ENCODE measurements at places on chromosomes 5 and 9. TPM values are rescaled to one million over a fixed set of nuclear protein-coding genes. Genes with fewer than 3 reads are reported as not detected.
A peak's percentile ranks its signal among the peaks of the same experiment; 100 is the strongest.

The GPX8 gene
- total RNA-seq, result 28.0 TPM

The TAF11L9 gene
- total RNA-seq, result not detected

The HEMGN gene
- total RNA-seq, result 0.15 TPM

DNA sequence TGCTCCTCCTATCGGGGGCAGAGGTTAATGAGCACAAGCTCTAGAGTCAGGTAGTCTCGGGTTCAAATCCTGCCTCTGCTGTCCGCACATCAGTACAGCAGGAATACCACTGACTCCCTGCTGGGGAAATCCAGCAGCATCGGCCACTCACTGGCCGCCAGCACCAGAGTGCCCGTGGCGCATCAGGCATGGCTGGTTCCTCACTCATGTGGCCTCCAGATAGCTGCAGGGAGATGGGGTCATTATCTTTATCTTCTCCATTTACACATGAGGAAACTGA is 137.6 kb upstream of the COL5A1 start:
- no peaks in the 10 kb centered on the region for H3K4me1 ChIP-seq
- no peak overlapping the region for H3K27ac ChIP-seq
- H3K4me3 ChIP-seq, result no peak overlapping the region
- H3K27me3 ChIP-seq, result peaks cover 47% of the 10 kb centered on the region

GRCh38 chr9:109166771-109167601 is at the start of gene FRRS1L:
Gene FRRS1L, minus strand, starts transcription at chr9:109167249. Its CDS starts 111 bp downstream, at chr9:109167138.
- H3K4me3 ChIP-seq, result no peak within 1 kb of the TSS
- H3K27ac ChIP-seq, result no peak within 1 kb of the TSS
- no peaks in the 10 kb centered on the region for H3K36me3 ChIP-seq
- peaks cover 16% of the 10 kb centered on the region for H3K27me3 ChIP-seq
- DNase-seq, result no peak
- H3K4me1 ChIP-seq, result no peaks in the 10 kb centered on the region

DNA sequence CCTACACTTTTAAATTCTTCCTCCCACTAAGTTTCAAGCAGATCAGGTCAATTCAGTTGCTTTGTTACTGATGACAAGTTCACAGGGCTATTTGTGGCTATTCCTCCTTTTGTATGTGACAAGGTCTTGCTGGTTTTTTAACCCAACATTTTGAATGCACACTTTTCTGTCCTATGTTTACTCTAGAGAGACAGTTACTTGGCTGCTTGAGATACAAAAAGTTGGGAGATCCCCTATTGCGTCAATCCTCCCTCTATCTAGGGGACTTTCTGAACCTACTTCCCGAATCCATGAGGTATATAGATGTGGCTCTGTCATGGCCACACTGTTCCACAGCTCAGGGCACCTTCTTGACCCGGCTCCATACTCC is 386.7 kb downstream of the NTRK2 start:
- H3K27me3 ChIP-seq, result no peaks in the 10 kb centered on the region
- no peaks in the 10 kb centered on the region for H3K36me3 ChIP-seq
- no peaks in the 10 kb centered on the region for H3K4me1 ChIP-seq
- DNase-seq, result no peak
- no peak overlapping the region for H3K27ac ChIP-seq

DNA sequence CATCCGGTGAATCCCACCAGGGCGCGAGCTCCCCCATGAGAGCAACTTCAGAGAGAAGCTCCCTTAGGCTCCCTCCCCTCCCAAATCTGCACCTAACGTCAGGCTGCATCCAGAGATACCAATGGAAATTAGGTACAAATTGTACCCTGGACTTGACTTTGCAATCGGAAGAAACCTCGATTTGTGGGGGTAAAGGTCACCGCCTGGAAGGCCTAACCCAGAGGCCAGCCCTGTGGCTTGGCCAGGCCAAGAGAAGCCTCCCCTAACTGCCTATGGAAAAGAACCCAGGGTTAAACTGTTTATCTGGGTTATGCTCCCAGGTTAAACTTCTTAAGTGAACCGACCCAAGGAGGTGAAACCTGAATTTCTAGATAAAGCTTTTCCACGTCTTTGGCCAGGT is 80.4 kb downstream of the GTF3C4 start:
- H3K4me3 ChIP-seq, result no peak overlapping the region
- no peak overlapping the region for H3K27ac ChIP-seq
- H3K4me1 ChIP-seq, result no peaks in the 10 kb centered on the region
- no peaks in the 10 kb centered on the region for H3K27me3 ChIP-seq
- no peak for DNase-seq

DNA sequence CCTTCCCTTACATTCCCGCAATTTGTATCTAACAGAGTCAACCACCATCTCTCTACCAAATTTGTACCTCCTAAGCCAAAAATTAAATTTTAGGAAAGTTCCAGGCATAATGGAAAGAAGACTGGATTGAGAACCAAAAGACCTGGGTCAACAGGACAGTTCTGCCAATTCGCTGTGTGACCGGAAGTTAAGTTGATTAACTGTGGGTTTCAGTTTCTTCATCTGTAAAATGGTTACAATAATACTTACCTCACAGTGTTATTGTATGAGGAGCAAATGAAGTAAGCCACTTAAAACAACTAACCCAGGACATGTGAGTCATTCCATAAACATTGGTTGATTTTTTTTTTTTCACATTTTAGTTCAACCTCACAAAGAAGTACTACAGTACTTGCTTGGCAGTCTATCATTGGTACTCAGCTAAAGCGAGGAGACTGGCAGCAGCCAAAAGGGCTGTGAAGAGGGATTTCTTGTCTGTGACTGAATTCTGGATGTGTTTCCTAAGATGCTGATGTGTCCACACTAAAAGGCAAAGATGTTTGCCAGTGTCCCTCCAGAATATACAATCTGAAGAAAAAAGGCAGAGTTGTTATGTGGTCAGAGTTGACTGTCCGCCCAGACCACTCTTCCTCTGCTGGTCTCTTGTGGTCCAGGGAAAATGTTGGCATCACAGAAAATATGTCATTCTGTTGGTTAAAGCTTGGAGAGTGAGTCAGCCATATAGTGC is 198.6 kb downstream of the TLE1 start:
- H3K4me3 ChIP-seq, result no peak overlapping the region
- H3K36me3 ChIP-seq, result no peaks in the 10 kb centered on the region
- DNase-seq, result no peak

GRCh38 chr5:179824745-179825112 is 4.0 kb downstream of the SQSTM1 start:
- H3K4me3 ChIP-seq, result peak overlapping the region; percentile 96
- H3K36me3 ChIP-seq, result peaks cover 78% of the 10 kb centered on the region
- no peak overlapping the region for H3K27ac ChIP-seq
- no peak for DNase-seq
- no peaks in the 10 kb centered on the region for H3K27me3 ChIP-seq
- peaks cover 73% of the 10 kb centered on the region for H3K4me1 ChIP-seq

GRCh38 chr5:64534033-64534432 is 28.2 kb downstream of the RGS7BP start:
- no peak overlapping the region for H3K4me3 ChIP-seq
- no peak for DNase-seq
- no peaks in the 10 kb centered on the region for H3K36me3 ChIP-seq
- H3K27ac ChIP-seq, result no peak overlapping the region
- H3K27me3 ChIP-seq, result no peaks in the 10 kb centered on the region

DNA sequence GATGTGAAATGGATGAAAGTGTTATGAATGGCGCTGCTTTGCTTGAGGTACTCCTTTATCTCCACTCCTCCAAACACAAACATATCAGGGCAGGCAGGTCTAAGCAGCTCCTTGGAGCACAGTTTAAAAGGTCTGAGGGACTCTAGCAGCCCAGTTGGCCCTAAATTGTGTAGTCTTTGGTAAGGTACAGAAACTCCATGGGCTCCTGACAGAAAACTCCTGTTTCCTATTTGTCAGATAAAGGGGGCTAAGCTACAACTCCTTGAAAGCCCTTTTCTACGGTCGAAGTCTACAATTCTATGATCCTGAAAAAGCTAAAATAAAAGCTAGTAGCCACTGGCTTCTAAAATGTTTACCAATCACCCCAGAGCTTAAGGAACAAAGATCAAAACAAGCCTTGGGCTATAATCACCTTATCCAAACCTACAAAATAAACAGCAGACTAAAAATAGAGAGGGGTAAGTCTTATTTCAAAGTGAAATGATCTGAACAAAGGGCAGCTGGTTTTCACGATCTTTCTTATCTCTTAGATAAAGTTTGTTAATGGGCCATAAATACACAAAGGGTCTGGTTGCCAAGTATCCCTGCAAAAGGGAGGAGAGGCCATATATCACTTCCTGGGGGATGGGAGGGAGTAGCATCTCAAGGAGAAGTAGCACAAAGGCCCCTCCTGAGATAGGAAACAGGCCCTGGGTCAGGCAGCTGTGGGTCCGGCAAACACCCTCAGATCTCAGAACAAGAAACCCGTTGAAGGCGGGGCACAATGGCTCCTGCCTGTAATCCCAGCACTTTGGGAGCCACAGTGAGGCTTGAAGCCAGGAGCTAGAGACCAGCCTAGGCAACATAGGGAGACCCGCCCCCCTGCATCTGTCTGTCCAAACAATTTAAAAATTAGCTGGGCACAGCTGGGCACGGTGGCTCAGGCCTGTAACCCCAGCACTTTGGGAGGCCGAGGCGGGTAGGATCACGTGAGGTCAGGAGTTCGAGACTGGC is 28.3 kb upstream of the DENND4C start:
- H3K36me3 ChIP-seq, result no peaks in the 10 kb centered on the region
- no peaks in the 10 kb centered on the region for H3K4me1 ChIP-seq
- no peak overlapping the region for H3K27ac ChIP-seq
- H3K4me3 ChIP-seq, result no peak overlapping the region
- H3K27me3 ChIP-seq, result no peaks in the 10 kb centered on the region

DNA sequence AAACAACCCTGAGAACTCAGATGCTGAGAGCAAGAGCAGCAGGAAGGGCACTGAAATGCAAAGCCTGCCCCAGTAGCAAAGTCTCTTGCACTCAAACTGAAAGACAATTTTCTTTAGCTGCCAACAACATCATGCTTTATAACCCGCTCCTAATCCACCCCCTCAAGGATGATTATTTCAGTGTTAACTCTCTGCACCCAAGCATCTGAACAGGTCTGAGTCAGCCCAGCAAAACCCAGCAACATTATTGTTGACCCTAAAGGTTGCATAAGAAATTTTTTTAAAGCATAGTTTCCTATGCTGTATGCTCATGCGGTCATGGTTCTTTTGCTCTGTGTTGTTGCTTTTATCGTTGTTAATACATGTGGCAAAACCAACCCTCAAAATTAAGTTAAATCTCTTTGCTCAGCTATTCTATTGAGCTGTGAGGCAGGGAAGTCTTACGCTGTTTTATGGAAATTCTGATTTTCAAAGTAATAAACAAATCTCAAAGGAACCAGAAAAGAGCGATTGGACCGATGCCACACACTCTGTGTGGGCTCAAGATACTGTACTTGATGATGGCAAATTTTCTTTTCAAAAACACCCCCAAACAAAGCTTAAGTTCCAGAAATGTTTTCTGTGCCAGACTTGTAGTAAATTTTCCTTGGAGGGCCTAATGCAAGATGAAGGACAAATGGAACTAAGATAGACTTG is 440.6 kb upstream of the MPDZ start:
- no peaks in the 10 kb centered on the region for H3K4me1 ChIP-seq
- no peak overlapping the region for H3K4me3 ChIP-seq
- H3K27me3 ChIP-seq, result no peaks in the 10 kb centered on the region
- H3K27ac ChIP-seq, result no peak overlapping the region

Data from left lung (tissue), 14 donors.